ENCODE measurements at places on chromosomes 2 and 18.

DNA sequence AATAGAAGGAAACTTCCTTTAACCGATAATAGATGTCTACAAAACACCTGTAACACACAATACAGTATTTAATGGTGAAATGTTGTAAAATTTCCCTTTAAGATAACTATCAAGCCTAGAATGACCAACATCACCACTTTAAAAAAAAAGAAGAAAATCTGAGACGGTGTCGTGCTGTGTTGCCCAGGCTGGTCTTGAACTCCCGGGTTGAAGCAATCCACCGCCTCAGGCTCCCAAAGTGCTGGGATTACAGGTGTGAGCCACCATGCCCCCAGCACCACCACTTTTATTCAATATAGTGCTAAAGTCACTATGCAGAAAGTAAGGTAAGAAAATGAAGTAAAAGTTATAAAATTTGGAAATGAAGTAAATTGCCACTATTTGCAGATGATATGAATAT is 96.9 kb downstream of the MYOM1 start:
- no peak for DNase-seq

GRCh38 chr18:34224423-34225217 is at the start of gene NOL4:
Gene NOL4 (minus strand): TSS chr18:34224913. CDS start chr18:34223253, 1,660 bp downstream.
- no peak for DNase-seq

DNA sequence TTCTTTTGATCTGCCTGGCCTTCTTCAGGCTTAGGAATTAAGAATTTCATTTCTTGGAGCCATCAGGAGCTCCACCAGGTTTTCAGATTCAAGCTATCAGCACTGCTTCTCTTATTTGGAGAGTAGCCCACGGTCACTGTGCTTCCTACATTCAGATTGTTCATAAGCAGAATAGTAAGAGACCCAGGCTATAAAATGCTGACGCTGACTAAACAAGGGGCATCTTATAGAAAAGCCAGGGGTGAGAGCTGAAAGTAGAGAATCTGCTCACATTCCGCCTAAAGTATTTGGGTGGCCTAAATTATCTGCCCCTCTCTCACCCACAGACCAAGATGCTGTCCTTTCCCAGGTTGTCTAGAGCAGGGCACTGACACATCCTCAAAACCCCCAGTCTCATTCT is 120.3 kb upstream of the SULT1C3 start:
- no peak for DNase-seq

DNA sequence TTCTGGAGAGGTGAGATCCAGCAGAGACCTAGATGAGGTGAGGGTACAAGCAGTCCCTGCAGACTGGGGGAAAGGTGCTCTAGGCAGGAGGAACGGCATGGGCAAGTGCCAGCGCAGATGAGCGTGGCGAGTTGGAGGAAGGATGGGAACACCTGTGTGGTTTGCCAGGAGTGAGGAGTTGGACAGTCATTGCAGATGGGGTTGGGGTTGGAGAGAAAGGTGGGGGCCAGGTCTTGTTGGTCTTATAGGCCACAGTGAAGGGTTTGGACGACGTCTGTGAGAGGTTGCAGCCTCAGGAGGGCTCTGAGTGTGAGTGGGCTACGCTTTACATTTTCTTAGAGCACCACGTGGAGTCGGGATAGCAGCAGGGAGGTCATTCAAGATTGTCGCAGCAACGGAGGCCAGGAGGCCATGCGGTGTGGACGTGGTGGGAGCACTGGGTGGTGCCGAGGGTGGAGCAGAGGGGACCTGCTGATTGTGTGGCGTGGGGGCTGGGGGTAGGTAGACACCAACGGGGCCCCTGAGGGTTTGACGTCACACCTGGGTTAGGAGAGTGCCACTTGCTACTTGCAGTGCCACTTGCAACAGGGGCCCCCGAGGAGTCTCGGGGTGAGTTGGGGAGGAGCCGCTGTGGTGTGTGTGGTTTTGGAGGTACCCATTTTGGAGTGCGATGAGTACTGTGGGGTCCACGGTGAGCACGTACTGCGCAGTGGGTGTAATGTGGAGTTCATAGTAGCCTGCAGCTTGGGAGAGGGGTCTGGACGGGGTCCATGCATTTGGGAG is 66.2 kb downstream of the LPIN1 start:
- no peak for DNase-seq

- DNase-seq, result no peak
These were observed 140.4 kb downstream of the CTIF start for GRCh38 chr18:48679236-48679635.

DNA sequence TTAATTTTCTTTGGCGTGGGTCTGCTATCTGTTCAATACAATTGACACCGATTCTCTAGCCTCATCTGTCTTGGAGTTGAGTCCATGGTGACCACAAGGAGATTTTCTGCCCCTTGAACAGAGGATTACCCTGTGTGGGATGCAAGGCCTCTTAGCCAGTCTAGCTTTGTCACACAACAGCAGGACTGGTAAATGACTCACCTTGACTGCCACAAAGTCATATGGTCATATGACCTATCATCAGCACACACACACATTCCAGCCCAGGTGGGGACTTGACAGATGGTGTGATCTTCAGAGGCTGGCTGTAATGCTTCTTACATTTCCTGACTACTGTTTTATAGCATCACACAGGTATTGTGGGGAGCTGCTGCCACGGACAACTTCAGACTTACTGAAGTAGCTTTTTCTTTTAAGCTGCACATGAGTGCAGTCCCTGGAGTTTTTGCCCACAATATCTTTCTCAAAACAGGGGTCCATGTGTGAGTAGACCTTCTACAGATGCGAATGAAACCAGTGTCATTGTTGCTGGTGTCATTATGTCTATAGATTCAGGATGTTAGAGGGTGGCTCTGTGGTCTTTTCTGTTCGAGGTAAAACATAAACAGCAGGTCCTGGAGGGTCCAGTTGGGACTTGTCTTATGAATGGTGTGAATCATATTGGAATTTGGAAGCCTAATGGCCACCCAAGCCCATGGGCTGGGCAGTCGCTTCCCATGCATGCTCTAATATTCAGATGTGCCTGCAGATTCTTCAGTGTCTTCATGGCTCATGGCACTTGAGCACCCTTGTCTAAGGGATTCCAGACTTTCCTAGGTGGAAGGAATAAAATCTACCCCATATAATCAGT is 18.6 kb upstream of the ACOXL start:
- no peak for DNase-seq

GRCh38 chr18:1422634-1423033 is 518.0 kb downstream of the ADCYAP1 start:
- no peak for DNase-seq

GRCh38 chr2:25405611-25406295 is 64.0 kb upstream of the DNMT3A start:
- no peak for DNase-seq

GRCh38 chr2:33216508-33217182 is 259.8 kb upstream of the RASGRP3 start:
- DNase-seq, result no peak

GRCh38 chr18:47915930-47916329 is 14.5 kb downstream of the SMAD2 start:
- DNase-seq, result no peak

DNA sequence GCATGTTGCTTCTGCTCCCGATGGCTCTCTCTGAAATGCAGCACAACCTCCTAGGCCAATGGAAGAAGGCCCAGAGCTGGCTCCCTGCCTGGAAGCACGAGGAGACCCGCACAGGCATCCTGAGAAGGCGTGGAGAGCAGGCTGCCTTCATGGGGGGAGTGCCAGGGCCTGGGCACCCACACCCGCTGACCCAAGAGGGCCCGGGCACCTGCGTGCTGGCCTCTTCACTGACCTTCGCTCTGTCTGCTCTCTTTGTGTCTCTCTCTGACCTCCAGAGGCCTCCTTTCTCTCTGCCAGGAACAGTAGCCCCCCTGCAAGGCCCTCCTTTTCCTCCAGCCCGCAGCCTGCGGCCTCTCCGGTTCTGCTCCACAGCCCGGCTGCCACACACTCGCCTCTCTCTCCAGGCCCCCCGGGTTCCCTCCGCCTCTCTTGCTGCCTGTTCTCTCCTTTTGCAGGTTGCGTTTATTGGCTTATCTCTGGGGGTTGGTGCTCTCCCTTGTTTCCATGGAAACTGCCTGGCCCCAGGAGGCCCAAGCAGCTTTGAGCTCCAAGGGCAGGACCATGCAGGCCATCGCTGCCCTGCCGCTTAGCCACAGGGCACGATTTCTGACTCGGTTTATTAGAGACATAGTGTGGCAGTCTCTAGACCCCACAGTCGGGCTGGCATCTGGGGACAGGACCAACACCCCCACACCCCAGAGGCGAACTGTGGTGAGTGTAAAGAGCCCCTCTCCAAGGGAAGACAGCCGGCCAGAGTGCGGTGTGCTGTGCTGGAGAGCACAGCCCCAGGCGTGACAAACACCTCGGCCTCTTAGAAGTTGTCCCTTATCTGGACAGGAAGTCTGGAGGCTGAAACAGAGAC is 1.7 kb downstream of the MZT2B start:
- DNase-seq, result no peak

GRCh38 chr18:76994086-76994654 is 138.4 kb downstream of the MBP start:
- DNase-seq, result no peak

- DNase-seq, result no peak
These were observed 57.3 kb upstream of the ZDBF2 start for GRCh38 chr2:206217166-206217565.

GRCh38 chr2:127024769-127025358 is 82.1 kb downstream of the BIN1 start:
- no peak for DNase-seq

DNA sequence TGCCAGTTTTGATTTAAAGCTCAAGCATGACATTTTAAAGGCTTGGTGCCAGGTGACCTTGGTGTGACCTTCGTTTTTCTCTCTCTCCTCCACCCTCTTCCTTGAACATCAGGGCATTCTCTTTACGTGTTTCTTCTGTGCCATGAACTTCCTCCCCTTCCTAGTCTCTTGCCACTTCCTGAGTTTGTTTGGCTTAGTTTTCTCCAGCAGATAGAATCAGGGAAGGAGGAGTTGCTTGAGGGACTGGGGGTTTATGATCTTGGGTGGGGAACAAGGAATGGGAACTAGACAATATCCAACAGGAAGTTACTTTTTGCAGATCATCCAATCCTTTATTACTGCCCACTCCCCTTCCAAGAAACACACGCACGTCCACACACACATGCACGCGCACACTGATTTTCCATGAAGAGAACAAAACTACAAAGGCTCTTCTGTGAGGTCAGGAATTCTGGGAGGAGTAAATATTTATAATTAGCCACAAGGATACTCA is 210.6 kb upstream of the EPAS1 start:
- no peak for DNase-seq

DNA sequence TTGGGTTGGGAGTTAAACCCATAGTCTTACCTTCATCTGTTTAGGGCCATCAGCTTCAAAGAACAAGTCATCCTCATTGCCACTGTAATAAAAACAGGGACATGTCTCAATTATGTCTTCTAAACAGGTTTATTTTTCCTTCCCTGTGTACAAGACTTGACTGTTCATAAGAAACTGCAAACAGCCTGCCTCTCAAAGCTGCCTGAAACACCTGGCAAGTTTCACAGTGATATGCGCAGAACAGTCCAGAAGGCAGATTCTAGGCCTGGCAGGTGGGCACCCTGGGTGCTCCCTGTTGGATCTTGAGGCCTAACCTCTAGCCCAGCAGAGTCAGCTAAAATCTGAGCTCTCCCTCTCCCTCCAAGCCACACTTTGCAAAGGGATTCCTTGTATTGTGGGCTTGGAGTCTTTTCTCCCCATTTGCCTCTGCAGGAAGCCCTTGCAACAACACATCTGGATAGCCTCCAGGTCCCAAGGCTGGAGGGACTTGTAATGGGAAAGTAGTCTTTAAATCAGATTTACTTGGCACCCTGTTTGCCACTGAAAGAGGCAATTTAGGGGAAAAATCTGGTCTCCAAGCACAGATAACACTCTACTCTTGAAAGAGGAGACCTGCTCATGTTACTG is 930 bp downstream of the IL1B start:
- no peak for DNase-seq

- DNase-seq, result no peak
These were observed 35.2 kb downstream of the TMEM163 start for GRCh38 chr2:134683561-134684112.

DNA sequence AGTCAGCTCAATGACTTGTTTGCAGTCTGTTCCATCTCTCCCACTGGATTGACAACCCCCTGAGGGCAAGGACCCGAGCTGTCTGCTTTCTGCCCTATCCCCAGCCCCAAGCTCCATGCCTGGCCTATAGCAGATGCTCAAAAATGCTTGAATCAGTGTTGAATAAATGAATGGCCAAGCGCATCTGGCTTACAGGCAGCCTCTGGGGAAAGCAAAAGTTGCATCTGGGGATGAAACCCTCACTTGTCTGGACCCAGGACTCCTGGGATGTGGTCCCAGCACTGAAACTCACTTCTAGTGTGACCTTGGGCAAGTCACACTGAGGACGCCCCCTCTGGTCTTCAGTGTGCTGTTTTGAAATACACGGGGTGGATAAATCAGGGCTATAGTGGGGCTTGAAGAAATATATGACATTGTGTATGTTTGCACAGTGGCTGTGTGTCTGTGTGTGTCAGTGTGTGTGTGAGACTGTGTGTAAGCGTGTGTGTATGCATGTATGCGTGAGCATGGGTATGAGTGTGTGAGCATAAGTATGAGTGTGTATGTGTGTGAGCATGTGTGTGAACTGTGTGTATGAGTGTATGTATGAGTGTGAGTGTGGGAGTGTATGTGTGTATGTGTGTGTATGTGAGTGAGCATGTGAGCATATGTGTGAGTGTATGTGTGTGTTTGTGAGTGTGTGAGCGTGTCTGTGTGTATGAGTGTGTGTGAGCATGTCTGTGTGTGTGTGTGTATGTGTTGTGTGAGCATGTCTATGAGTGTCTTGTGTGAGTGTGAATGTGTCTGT is 27.8 kb upstream of the TNS1 start:
- DNase-seq, result no peak

All from activated CD8-positive, alpha-beta memory T cell treated with anti-CD3 and anti-CD28 coated beads for 1 hour (primary cell).